Stimulated activated CD4-positive, alpha-beta T cell treated with anti-CD3 and anti-CD28 coated beads, Interleukin-4, amount 100 ng/mL, for 4 hours (primary cell): ENCODE measurements at places on chromosomes 3 and 15.

DNA sequence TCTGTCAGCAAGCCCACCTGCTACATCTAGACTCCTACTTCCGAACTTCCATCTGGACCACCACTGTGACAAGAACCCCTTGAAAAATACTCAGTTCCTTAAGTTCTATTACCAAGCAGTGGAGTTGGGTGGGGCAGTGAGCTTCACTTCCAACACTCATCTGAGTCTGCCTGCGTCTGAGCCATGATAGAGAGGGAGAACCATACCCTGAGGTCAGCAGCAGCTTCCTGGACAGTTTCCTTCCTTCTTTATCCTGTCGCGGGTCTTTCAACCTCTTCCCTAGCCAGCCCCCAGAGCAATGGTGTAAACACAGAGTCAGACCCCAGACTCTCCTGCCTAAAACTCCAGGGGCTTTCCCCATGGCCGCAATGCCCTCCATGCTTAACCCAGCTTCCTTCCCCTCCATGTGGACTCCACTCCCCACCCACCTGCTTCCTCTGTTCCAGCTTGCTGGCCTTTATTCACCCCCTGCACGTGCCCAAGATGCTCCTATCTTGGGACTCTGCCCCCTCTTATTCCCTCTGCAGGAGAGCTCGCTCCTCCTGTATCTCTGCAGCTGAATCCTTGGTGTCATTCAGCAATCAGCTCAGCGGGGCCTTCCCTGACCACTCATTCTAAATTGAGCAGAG, 211.2 kb downstream of the SHQ1 start:
- no peak for DNase-seq

GRCh38 chr3:62705721-62706120, 169.5 kb downstream of the CADPS start:
- no peak for DNase-seq

DNA sequence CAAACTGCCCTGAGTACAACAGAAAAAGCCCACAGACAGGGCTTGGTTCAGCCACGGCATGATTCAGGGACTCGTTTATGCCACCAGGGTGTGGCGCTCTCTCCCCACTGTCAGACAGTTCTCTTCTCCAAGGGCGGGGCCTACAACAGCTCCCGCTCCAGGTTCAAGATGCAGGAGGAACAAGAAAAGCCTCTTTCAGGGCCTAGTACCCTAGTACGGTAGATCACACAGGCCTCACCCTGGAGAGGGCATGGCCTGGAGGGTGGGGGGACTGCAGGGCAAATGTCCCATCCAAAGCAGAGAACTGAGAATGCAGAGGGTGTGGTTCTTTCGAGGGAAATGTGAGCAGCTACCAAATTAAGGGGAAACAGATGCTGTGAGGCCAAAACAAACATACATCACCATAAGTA, 12.0 kb downstream of the MESD start:
- peak; percentile 19 for DNase-seq

GRCh38 chr3:183188895-183189462, 26.4 kb upstream of the LAMP3 start:
- DNase-seq, result peak; percentile 41

- no peak for DNase-seq
Measured at GRCh38 chr15:60681353-60681752, 202.4 kb upstream of the ICE2 start.

- DNase-seq, result no peak
Measured at GRCh38 chr15:83898361-83898760, 244.4 kb downstream of the ADAMTSL3 start.

DNA sequence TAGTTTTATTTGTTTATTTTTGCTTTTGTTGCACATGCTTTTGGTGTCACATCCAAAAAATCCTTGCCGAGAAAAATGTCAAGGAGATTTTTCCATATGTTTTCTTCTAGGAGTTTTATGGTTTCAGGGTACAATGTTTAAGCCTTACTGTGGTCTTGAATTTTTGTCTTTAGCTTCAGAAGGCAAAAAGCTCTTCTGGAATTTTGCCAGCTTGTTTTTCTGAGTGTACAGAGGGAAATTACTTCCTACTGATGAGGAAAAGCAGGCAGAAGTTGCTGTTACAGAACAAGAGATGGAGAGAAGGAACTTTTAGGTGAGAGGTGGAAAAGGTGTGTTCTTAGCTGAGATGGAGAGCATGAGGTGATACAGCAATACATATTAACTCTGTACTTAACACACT, 59.6 kb downstream of the UBE2E2 start:
- no peak for DNase-seq

- DNase-seq, result no peak
Measured at GRCh38 chr3:141392897-141393734, 24.8 kb downstream of the ZBTB38 start.

GRCh38 chr3:80993241-80993945, 768.1 kb downstream of the GBE1 start:
- DNase-seq, result no peak

GRCh38 chr3:185813205-185813604, 11.6 kb downstream of the IGF2BP2 start:
- no peak for DNase-seq

GRCh38 chr3:182487143-182487542, 306.2 kb upstream of the ATP11B start:
- DNase-seq, result no peak

DNA sequence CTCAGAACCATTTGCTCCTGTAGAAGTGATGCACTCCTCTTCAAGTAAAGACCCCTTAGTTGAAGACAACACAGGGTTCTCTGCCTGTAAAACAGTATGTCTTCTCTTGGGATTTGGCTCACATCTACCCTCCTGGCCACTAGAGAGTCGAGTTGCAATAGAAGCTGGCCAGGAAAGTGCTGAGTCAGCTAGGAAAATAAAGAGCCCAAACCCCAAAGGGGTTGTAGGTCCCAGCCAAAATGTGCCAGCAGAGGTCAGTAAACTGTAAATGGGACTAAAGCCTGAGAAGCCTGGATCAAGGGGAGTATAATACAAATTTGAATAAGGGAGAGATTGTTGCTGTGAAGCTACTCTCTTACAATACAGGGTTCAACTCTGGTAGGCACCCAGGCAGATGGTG, 37.2 kb upstream of the THBS1 start:
- no peak for DNase-seq

GRCh38 chr3:125085166-125085565, 29.4 kb upstream of the HEG1 start:
- DNase-seq, result no peak

DNA sequence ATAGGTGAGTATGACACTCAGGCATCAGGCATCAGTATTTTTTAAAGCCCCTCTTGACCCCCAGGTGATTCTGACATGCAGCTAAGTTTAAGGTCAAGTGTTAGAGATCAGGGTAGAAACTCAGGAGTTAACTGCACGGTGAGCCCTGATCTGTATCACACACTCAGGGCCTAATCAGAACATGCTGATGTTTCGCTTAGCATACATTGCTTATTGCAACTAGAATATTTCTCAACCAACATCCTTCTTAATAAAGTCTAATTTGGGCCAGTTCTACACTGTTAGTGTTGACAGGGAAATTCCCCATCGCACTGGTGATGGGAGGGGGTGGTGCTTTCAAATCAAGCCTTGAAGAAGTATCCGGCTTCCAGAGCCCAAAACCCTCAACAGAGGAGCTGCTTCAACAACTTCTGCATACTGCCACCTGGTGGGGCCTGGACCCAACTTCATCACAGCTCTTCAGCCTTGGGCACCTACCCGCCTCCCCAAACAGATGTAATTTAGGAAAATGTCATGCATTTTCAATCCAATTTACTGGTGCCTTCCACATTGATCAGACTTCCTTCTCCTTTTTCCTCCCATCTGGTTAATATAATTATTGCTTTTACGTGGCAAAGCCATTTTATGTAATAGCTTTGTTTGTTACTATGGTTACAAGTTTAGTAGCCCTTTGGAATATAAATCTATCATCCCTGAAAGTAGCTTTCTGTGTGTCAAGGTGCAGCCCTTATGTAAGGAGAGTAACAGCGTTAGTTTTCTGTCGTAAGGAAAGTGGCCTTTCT, 312.2 kb downstream of the RORA start:
- peak; percentile 87 for DNase-seq

- DNase-seq, result no peak
Measured at GRCh38 chr3:23723930-23724329, 81.8 kb upstream of the UBE2E1 start.

- no peak for DNase-seq
Measured at GRCh38 chr3:98650971-98651779, 57.8 kb upstream of the CPOX start.

GRCh38 chr3:38726751-38727150, 77.3 kb upstream of the SCN5A start:
- no peak for DNase-seq

DNA sequence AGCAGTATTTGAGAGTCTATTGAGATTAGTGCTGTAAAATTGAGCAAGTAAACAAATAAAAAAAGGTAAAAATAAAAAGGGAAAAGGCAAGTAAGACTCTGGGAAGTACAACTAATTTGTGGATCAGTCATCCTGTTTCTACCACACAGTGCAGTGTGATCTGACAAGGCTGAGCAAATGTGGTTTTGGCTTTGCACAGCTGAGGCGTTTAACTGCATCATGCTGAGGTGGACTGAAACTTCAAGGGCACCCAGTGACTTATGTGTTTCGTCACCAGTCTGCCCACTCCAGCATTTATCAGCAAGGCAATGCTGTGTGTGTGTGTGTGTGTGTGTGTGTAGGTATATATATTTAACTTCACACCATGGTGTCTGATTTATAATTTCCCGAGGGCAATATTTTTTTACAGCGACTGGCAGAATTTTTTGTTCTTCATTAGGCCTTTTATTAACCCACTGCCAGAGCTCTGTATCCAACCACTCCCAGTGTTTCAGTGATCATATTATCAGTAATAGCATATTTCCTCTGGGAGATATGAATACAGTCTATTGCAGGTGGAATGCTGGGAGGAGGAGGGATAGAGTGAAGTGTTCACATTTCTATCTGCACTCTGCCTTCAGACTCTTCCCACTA, 131.5 kb upstream of the SATB1 start:
- DNase-seq, result peak; percentile 46

DNA sequence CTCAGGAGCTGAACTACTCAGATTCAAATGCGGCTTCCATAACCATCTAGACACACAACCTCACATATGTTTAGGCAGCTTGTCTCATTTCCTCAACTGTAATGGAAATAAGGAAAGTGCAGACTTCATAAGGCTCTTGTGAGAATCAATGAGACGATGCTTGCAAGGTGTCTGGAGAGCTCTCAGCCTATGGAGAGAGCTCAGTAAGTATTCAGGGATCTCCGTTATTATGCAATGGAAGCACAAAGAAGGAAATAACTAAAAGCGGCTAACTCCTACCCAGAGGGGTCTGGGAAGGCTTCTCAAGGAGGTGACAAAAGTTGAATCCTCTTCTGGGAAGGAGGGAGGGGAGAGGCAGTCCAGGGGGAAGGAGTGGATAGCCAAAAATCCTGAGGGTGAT, 50.1 kb upstream of the LIPC start:
- DNase-seq, result no peak

DNA sequence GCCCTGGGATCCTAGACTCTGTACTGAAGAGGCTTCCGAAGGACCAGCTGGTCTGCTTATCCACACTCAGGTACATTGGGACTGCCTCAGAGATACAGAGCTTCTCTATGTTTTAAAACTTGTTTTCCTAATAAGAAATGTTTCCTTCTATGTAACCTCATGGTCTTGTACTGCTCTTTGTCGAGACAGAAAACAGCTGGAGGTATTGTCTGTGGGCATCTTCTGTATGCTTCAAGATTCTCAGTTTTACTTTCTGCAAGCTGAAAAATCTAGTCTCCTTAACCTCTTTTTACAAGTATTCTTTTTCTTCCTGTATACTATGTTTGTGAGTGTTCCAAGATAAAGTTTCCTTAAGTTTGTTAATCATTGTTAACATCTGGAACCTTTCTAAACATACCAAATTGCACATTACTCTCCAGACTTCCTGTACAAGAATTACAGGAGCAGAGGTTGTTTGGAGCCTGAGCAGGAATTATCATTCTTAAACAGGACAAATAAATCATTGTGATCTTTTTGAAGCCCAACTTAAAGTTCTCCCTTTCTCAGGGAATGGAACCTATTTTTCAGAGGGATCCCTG, 358.3 kb upstream of the CFAP20DC start:
- DNase-seq, result no peak

DNA sequence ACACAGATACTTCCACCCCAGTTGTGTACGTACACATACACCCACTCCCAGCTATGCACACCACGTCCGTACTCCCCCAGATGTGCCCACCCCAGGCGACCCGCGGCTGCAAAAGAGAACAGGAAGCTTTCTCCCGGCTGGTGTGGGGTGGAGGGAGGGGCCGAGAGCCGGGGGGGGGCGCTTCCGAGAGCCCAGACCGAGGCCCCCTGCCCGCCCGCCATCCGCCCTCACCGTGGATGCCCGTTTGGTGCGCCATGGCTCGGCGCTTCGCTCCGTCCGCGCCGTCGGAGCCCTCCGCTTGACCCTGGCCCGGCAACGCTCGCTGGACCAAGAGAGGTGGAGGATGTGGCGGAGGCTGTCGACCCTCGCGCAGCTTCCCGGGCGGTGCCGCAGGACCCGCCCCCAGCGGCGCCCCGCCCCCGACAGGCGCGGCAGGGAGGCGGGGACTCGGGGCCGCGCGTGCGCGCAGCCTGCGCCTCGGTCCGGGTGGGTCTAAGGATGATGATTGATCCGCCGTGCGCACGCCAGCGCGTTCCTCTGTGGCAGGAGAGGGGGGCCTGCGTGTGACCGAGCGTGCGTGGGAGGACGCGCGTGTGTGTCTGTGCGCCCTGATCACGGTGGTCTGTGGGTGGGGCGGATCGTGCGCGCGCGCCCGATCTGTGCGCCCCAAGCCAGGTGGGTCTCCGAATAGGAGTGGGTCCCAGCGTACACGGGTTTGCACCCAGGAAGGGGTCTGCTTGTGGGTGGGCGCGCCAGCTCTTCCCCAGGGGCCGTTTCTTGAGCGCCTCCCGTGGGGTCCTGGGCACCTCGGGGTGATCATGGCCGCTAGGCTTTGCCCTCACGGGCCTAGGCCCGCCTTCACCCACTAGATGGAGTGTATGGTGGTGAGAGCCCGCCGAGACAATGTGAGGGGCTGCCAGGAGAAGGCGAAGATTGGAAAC, at the start of gene TWF2:
TSS of gene TWF2 (minus strand) at position 398 of the 941 bp plus-strand sequence. CDS start at position 256, 142 bp downstream.
- peak; percentile 87 for DNase-seq

GRCh38 chr15:88745696-88746095, 57.5 kb upstream of the ACAN start:
- no peak for DNase-seq

DNA sequence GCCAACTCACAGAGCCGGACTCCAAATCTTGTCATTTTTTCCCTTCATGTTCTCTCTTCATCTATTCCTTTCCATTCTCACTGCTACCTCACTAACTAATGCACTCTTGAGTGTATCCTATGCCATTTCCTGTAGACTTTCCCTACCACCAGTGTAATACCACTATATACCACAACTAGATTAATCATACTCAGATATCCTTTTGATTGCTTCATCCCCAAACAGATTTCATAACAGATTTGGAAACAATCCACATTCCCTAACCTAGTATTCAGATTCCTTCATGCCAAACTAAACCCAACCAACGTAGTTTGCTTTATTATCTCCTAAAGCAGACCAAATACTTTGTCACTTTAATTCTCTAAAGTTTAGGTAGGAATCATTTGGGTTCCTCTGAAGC, 2.6 kb upstream of the PLOD2 start:
- DNase-seq, result no peak
